ENCODE measurements at places on chromosomes 12 and 14.

DNA sequence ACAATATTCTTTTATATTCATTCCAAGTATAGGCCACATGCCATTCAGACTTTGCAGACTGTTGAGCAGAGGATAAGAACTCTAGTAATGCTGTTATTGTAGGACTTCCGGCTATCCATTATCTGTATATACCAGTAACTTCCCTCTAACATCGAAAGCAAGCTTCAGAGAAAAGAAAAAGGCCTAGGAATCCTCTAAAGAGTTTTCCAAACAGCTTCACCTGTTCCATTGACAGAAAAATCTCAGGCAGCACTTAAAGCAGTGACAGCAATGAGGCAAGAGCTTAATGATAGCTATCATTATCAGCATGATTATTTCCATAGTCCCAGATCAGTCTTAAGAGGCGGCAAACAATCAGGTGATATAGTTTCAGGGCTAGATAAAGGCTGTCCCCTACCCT is 1.8 kb downstream of the CPNE8 start:
- no peak for DNase-seq

DNA sequence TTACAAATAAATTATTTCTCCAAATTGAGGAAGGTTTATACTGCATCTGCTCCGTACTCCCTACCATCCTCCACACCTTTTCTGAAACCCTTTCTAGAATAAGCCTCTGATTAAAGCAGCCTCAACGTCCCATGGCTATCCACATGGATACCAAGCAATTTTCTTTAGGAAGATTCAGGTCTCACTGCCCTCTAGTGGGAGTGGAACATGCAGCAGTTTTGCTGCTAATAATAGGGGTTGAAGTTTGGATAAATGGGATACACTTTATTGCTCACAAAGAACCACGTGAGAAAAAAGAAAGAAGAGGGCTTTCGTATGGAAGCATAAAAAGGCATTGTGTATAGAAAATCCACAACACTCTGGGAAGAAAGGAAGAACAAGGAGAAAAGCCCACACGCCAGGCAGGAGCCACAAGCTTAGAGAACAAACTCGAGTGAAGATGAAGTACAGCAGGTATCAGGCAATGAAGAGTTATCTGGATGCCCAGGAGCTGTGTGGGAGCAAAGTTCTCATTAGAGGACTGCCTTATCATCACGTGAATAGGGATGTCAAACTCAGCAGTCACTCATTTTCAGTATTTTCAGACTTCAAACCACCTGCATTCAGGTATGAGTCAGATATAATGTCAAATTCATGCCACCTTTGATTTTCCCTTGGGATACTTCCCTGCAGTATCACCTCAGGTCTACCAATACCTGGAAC is 45.8 kb downstream of the CCER1 start:
- no peak for DNase-seq

GRCh38 chr14:100824091-100824551 is 1.8 kb upstream of the MEG3 start:
- no peak for DNase-seq

GRCh38 chr14:95527387-95528002 is 7.4 kb upstream of the GLRX5 start:
- peak; percentile 37 for DNase-seq

DNA sequence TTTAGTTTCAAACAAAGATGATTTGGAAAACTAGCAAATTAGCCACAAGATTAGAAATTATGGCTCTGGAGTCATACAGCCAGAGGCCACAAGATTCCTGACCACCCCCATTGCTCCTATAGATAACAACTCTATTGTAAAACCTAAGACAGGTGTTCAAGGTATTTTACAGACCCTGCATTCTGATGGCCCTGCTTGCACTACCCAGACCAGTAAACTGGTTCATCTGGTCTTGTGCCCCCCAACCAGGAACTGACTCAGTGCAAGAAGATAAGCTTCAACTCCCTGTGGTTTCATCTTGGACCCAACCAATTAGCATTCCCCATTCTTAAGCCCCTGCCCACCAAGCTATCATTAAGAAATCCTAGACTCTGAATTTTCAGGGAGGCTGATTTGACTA is 125.0 kb downstream of the CCDC60 start:
- no peak for DNase-seq

GRCh38 chr14:69687606-69688298 is 76.4 kb downstream of the SUSD6 start:
- DNase-seq = no peak

- DNase-seq = no peak
Observed at GRCh38 chr14:36791402-36791801, 129.7 kb downstream of the PAX9 start.

DNA sequence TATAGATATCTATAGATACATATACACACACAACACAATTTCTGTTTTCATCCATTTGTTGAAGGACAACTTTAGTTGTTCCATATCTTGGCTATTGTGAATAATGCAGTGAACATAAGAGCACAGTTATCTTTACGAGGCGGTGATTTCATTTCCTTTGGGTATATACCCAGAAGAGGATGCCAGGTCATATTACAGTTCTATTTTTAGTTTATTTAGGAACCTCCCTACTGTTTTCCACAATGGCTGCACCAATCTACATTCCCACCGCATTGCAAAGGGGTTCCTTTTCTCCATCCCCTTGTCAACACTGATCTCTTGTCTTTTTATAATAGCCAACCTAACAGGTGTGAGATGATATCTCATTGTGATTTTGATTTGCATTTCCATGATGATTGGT is 143.4 kb upstream of the ARHGAP5 start:
- no peak for DNase-seq

GRCh38 chr12:55692631-55693322 is 14.9 kb downstream of the ITGA7 start:
- no peak for DNase-seq

GRCh38 chr14:71165121-71166031 is 258.1 kb downstream of the PCNX1 start:
- no peak for DNase-seq

DNA sequence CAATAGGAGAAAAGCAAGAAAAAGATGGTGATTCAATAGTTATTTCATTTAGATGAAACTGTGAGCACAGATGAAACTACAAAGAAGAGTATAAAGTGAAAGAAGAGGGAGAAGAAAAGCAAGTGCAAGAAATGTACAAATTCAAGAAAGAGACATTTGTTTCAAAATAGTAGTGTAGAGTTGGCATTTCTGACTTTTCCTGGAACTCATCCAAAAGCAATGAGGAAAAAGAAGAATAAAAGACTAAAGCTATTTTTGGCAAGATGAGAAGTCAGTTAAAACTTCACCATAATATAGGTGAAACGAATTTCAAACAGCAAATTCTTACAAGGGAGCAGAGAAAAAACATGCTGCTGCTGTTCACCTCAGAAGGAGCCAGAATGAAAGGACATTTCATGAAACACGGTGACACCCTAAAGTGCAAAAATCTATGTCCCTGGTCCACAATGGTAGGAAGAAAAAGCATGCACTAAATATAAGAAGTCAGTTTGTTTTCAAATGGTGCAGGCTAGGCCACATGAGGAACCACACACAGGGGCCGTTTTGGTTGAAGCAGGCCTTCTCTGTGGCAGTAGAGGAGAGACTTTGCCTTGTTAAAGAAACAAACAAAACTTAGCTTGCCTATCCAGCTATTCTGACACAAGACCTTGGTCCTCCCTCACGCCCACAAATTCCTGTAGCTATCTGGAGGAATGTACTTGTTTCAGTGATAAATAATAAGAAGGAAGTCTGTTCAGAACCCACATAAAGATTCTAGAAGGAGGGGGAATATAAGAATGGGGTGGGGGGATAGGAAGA is 11.1 kb upstream of the CMAS start:
- no peak for DNase-seq

DNA sequence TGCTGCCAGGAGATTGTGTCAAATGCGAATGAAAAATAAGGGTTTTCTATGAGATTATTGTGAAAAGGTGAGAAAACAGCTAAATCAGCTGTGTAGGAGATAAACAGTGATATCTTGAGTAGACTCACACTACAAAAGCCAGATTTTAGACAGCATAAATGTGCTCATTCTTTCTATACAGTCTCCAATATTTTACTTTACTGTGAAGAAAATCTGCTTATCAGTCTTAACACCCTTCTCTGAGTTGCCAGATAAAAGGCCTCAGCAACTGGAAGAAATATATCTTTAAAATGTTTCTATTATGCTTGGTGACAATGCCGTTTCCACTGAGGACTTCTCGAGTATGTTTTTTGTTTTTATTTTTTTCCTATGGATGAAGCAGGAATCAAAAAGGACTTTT is 47.0 kb upstream of the PTCSC3 start:
- no peak for DNase-seq

DNA sequence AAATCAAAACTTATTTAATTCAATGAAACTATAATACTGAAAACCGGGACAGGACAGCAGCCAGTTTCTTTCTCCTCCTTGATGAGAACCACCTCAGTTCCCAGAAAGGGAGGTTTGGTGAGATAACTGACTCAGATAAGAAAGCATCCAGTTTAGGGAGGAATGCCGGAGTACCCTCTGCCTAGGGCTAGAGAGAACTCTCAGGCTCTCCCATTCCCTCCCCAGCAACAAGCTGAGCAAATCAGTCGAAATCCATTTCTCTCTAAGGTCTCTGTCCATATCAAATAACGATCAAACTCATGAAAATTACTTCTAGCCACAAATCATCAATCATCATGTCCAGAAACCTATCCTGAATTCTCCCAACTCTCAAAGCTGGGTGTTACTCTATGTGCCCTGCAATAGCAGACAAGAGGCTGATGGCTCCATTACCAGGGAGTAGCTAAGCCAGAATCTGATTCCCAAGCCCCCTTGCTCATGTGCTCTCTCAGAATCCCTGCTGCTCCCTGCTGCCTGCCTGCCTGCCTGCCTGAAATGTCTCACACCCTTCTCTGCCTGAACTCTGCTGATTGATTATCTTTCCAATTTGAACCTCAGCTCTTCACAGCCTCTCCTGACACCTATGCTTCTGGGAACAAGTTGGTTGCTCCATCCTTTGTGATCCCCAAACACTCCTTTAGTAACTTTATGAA is 49.4 kb downstream of the SLC25A47 start:
- no peak for DNase-seq

DNA sequence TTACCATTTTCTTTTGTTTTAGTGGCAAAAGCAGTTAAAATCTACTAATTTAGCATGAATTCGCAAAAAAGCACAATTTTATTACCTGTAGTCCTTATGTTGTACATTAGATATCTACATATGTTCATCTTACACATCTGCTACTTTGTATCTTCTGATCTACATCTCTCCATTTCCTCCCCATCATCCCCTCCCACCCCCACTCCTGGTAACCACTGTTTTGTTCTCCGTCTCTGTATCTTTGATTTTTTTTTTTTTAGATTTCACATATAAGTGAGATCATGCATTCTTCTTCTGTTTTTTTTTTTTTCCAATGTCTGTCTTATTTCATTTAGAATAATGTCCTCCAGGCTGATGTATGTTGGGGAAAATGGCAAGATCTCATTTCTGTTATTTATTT is 922.7 kb downstream of the VRK1 start:
- no peak for DNase-seq

- DNase-seq = no peak
Observed at GRCh38 chr14:104694475-104694950, 5.1 kb downstream of the INF2 start.

DNA sequence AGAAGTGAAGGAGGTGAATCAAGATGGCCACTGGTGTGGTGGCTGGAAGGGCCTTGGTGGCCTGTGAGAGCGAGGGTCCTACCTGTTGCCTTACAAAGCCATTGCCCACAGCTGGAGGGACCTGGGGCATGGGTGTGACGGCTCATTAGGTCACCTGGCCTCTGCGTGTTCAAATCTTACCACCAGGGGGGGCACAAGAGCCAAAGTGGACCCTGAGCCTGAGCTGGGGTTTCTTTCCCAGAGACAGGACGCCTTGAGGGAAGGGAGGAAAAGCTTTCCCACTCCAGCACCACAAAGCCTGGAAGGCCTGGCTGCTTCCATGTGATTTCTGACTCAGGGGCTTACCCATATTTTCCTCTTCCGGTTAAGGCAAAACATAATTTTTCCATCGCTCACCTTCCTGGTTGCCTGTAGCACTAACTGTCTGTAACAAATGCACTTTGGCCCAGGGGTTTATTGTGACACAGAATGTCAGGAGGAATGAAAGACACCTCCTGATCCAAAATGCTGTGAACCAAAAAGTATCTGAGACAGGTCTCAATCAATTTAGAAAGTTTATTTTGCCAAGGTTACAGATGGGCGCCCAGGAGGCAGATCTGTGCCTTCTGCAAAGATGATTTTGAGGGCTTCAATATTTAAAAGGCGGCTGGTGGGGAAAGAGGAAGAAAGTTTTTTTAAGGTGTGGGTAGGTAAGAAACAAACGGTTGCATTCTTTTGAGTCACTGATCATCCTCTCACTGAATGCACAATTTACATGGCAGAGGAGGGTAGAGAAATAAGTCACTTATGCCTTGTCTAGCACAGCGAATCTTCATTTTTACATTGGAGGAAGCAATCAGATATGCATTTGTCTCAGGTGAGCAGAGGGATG is 4.3 kb upstream of the CD9 start:
- peak; percentile 79 for DNase-seq
